ENCODE measurements at places on chromosomes 1 and 21.

- peak; percentile 24 for DNase-seq
Measured at GRCh38 chr21:35792569-35793305, 267.6 kb downstream of the SETD4 start.

DNA sequence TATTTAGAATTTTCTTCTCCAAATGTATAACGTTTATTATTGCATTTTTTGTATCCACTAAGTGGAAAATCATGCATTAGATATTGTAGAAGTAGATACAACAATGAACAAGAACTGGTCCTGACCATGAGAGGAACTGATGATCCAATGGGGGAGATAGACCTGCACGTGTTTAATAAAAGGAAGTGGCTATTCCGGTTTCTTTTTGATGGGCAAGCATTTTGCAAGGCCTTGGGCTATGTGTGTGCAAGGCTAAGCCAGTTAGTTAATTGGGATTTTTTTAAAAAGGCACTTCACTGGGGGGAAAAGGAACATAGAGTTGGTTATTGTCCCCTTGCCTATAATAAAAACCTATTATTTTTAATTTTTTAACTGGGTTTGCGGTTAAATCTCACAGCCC lies 961 bp upstream of the VCAM1 start:
- DNase-seq, result no peak

- no peak for DNase-seq
Measured at GRCh38 chr21:45636951-45637646, 6.4 kb upstream of the PCBP3 start.

DNA sequence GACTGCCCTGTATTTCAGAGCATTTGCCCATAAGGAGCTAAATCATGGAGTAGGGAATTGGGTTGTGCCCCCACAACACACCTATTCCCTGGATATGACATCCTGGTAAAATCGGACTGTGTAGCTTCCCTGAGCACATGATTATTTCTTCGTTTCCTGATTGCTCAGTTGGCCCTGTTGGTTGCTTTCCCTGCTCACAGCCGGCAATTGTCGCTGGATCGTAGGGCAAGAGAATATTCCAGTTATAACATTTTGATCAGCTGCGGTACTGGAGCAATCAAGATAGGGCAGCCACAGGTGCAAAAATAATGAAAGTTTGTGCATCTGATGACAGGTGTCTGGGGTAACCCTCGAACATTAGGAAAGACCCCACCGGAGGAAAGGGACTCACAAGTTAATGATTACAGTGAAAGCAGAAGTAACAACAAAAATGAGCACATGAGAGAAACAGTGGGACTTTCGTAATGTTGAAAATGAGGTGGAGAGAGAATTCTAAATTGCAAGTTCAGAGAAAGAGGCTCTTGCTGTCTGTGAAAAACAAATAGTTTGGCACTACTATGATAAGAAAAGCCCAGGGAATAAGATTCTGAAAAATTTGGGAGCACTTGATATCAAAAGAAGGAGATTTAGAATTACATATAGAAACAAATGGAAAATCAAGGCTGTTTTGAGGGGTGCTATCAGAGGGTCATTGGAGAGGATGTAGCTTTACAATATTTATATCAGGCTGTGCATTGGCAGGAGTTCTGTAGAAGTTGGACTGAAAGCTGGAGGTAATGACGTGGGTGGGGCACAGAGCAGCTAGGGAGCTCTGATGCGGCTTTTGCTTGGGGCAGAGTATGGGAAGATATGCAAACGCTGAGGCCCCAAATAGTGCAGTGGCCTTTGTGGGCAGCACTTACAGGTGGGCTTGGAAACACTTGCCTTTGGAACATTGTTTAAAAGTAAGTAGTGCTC lies at the start of gene MAB21L3:
Gene MAB21L3, plus strand, starts transcription at position 833 of the 957 bp plus-strand sequence. CDS start 1,217 bp downstream, outside the sequence.
- no peak for DNase-seq

DNA sequence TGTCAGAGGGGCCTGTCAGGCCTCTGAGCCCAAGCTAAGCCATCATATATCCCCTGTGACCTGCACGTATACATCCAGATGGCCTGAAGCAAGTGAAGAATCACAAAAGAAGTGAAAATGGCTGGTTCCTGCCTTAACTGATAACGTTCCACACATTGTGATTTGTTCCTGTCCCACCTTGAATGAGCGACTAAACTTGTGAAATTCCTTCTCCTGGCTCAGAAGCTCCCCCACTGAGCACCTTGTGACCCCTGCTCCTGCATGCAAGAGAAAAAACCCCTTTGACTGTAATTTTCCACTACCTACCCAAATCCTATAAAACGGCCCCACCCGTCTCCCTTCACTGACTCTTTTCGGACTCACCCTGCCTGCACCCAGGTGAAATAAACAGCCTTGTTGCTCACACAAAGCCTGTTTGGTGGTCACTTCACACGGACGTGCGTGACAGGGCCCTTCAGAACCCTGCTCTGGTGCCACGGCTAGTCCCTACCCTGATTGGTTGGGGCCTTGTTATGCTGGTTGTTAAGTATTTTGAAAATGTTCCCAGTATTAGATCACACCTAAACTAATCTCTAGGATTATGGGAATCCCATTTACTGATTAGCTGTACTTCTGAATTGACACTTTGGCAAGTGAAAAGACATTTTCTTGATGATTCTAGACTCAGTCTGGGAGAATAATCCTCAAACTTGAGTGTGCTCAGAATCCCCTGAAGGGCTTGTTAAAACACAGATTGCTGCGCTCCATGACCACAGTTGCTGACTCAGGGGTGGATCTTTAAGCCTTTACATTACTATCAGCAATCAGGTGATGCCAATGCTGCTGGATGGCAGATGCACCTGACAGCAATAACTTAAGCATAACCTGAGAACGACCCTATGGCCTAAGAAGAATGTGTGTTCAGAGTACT lies 28.8 kb upstream of the SPATA6 start:
- DNase-seq, result no peak

DNA sequence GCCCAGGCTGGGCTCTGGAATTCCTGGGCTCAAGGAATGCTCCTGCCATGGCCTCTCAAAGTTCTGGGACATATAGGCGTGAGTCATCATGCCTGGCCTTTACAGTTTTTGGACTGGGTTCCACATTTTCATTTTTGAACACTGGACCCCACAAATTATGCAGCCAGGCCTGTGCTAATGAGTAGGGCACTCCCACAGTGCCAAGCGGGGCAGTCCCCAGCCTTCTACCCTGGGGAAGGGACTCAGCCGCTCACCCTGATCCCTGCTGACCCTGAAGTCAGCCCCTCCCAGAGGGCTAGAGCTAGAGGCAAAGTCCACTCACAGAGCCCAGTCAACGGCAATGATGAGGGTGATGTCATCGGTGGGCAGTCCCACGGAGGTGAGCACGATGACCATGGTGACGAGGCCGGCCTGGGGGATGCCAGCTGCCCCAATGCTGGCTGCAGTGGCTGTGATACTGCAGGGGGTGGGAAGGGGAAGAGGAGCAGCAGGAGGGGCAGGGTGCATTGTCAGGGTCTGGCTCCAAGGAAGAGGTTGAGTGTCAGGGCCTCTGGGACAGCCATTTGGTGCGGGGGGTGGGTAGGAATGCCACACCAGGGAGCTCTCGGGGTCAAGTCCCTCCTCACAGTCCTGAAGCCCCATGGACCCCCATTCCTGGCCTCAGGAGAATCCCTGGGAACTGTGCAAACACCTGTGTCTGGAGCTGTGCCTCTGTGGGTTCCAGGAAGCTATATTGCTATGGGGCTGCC lies 27.6 kb downstream of the PODN start:
- DNase-seq, result peak; percentile 46

GRCh38 chr1:222750651-222751050 lies 13.6 kb downstream of the FAM177B start:
- DNase-seq, result no peak

- DNase-seq, result peak; percentile 27
Measured at GRCh38 chr1:92817986-92818764, 13.7 kb upstream of the RPL5 start.

DNA sequence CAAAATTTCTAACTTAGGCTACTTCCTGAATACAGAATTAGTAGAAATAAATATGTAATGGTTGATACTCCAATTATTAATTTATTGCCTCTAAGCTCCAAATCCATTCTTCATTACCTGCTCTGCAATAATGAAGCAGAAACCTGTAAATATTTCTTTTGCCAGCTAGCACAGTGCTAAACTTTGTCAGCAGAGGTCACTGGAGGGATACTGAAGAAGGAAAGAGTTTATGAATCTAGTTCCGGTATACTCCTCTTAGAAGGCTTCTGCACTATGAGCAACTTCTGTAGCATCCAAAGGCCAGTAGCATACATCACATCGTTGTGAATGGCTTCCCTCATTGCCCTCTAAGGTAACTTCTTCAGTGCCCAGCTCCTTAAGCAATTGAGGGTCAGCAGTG lies 81.0 kb upstream of the LHX8 start:
- no peak for DNase-seq

DNA sequence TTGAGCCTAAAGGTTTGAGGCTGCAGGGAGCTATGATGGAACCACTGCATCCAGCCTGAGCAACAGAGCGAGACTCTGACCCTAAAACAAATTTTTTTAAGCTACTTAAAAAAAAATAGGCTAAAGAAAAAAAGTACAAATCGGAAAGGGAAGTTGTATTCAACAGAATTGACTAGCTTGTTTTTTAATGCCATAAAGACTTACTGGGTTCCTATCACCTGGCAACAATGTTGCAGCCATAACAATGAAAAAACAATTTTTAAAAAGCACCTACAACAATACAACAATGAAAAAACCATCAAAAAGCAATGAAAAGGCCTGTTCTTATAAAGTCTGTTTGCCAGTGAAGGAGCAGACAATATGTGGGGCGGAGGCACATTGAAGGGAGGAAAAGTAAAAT lies 20.1 kb upstream of the PIGK start:
- DNase-seq, result no peak

- DNase-seq, result peak; percentile 54
Measured at GRCh38 chr1:23184212-23184934, 15.7 kb upstream of the LUZP1 start.

DNA sequence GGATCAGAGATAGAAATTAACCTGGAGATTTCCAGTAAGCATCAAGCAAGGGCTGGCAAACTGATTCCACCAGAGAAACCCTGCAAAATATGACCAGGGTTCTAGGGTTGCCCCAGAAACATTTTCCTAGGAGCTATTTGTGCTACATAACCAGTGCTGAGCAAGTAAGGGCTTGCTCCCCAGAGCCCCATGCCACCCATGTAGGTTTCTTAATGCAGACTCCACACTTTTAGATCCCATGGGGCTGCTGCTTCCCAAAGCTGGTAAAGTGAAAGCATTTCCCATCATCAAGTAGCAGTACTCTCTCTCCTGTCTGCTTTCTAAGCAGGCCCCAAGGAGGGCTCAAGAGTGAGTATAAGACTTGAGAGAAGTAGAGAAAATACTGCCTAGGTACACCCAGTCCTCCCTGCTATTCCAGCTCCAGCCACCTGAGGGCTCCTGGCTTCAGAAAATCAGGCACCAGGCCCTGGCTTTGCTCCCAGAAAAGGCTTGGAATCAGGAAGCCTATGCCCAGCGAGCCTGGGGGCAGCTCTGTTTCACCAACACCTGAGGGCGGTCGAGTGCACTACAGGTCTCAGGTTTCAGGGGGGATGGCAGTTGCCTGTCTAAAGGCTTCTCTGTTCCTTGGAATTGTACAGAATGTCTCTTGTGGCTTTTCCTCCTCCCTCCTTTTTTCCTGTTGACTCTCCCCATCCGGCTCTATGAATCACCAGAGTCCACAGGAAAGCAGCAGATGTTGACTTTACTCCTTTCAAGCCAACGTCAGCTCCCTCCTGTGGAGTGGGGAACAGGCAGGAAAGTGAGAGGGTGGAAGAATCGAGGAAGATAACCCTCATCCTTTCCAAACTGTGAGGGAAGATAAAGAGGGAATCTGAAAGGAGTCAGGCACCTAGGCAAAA lies 6.2 kb upstream of the ANKRD35 start:
- peak; percentile 98 for DNase-seq

- no peak for DNase-seq
Measured at GRCh38 chr1:200628223-200628881, 7.8 kb upstream of the KIF14 start.

- DNase-seq, result no peak
Measured at GRCh38 chr1:169624912-169625311, 5.0 kb downstream of the SELP start.

GRCh38 chr1:10940451-10940804 lies 72.0 kb upstream of the TARDBP start:
- DNase-seq, result no peak

DNA sequence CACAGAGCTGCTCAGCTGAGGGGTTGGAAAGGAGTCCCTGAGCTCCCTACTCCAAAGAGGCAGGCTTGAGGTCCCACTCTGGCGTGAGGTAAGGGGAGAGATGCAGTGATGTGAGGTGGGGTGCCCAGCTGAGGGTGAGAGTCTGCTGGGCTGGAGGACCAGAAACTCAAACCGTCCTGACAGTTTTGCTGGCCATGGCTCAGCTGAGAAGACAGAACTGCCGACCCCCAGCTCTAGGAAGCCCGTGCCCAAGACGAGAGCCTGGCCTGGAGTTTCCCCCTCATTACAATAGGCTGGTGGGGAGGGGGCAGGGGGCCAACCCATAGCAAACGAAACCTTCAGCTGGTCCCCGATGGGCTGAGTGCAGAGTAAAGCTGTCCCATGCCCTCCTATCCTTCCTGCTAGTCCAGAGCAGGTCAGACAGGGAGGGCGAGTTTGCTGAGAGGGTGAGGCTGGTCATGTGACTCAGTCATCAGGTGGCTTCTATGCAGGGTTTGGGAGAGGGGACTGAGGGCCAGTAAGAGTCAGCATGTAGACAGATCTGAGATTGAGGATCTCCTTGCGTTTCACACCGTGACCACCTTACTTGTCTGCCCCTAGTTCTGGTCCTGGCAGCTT lies 129.3 kb downstream of the PRDM2 start:
- no peak for DNase-seq

GRCh38 chr1:162235241-162235800 lies 141.3 kb downstream of the SPATA46 start:
- DNase-seq, result peak; percentile 38

DNA sequence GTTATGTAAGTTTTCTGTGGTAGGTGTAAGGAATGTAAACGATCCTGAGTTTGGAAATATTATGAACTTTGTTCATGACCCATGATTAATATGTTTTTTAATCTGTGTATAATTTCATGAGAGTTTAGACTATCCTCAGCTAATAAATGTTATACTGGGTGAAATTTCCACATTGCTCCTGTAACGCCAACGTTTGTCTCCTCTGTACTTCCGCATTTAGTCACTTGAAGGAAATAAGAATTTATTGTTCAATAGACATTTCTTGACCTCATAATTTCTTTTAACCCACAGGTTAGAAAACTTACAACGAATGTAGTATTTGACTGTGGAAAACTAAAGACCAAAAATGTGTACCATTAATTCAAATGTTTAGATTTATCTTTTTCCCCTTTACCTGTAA lies 876 bp downstream of the KCNJ15 start:
- DNase-seq, result no peak

- DNase-seq, result peak; percentile 35
Measured at GRCh38 chr1:114111731-114112641, 41.7 kb downstream of the SYT6 start.

GRCh38 chr1:246856371-246856770 lies 75.4 kb downstream of the AHCTF1 start:
- DNase-seq, result no peak

DNA sequence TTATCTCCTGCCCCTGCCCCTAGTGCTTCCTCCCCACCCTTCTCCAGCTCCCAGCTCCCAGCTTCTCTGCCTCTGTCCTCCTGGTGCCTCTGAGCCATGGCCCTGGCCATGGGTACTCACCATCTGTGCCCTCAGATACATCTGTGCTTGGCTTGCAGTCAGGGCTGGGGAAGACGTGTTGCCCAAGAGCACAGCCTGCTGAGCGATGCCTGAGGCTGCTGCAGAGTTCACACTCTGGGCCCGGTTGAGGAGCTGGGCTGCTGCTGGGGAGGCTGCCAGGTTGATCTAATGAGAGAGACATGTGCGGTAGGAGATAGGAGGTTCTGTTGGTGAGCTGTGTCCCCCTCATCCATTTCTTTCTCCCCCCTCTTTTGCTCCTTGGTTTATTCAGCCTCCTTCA lies 49.4 kb upstream of the A3GALT2 start:
- DNase-seq, result peak; percentile 54

GRCh38 chr1:243982447-243983018 lies 68.5 kb upstream of the ZBTB18 start:
- no peak for DNase-seq
